Hematopoietic multipotent progenitor cell treated with erythropoietin and hydrocortisone succinate and interleukin-3 and kit ligand, for 8 days (in vitro differentiated cells): ENCODE measurements at places on chromosomes 1 and 21.

DNA sequence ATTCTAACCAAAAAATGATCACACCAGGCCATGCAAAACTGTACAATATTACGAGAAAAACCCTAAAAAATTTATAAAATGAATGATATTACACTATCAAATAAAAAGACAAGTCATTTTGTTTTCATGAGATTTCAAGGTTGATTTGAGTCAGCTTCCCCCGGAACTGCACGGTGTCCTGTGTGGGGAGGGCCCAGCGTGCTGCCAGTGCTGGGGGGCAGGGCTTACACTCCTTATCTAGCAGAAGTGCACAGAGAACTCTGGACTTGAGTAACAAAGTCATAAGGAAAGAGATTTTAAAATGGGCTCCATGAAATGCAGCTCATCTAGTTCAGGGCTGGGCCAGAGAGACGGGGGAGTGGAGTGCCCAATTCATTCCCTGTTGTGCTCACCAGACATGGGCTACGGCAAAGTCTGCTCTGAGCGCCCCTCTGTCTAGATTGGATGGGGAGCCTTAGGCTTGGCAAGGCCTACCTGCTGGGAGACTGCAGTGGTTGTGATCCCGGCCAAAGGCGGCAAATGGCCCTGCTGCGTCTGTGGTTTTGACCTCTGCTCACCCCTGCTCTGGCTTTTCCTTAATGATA, 50.1 kb downstream of the COQ8A start:
- DNase-seq = peak; percentile 81

GRCh38 chr1:86191958-86192357, 35.4 kb upstream of the COL24A1 start:
- no peak for DNase-seq

GRCh38 chr1:64001038-64001437, 202.4 kb upstream of the UBE2U start:
- DNase-seq = no peak

- DNase-seq = no peak
These were observed 16.1 kb upstream of the XPR1 start for GRCh38 chr1:180615493-180616290.

DNA sequence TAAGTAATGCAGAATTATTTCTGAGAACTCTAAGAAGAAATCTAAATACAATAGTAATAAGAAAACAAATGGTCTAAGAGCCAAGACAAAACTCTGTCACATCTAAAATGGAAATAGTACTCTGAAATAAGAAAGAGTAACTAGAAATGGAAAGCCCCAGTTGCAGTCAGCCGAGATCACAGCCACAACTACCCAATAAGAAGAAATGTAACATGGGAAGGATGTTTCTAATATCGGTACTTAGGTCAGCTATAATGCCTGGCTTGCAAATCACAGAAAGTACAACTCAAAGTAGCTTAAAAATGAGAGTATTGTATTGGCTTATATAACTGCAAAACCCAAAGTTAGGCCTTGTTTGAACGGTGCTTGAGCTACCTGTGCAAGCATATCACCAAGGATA, 58.6 kb upstream of the USP25 start:
- DNase-seq = no peak

DNA sequence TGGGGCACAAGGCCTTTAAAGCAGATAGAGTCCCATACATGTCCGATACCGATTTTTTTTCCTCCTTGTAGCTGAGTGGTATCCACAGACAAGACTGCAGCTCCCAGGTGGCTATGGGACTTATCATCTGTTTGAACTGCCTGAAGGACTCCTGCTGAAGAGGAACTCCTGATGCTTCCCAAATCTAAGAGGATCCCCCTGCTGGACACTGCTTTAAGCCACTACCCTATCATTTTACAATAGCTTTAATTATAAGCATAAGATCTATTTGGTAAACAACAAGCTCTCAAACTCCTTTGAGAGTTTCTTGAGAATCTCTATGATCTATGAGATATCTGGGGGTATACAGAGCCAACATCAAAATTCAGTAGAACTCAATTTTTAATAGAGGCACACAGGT, 11.7 kb downstream of the NDC1 start:
- DNase-seq = no peak

DNA sequence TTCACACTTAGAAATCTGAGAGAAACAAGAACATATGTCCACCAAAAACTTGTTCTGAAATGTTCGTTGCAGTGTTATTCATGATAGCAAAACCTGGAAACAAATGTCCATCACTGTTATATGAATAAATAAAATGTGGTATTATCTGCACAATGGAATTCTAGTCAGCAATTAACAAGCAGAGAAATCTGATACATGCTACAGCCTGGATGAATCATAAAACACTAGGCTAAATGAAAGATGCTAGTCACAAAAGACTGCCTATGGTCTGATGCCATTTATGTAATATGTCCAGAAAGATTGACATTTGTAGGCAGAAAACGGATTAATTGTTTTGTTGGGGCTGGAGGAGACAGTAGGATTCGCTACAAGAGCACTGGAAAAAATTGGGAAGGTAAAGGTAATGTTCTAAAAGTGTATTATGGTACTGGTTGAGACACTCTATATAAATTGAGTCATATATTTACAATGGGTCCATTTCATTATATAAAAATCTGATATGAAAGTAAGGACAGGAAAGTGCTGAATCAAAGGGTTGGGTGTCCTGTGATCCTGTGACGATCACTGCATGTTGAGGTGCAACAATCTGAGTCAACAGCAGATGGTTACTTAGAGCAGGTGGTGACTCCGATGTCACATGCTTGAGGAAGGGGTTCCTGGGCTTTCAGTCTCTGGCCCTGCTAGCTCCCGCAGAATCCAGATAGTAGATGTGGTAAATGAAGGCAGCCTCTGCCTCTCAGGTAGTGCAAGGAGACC, 102.1 kb upstream of the NBPF4 start:
- no peak for DNase-seq

DNA sequence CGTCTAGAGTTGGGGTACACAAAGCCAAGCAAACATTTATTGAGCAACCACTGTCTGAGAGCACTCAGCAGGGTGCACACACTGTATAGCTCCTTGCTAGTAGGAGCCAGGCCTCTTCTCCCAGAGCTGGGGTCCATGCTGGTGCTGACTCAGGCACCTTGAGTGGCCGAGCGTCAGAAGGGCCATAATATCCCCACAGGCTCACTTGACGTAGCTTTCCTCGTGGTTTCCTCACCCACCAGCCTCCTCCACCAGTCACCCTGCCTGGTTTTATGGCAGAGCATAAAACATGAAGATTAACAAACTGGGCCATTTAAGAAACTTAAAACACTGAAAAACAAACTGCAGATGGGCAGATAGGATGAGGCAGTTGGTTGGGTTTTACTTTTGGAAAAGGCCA, 361.5 kb downstream of the HHAT start:
- no peak for DNase-seq

DNA sequence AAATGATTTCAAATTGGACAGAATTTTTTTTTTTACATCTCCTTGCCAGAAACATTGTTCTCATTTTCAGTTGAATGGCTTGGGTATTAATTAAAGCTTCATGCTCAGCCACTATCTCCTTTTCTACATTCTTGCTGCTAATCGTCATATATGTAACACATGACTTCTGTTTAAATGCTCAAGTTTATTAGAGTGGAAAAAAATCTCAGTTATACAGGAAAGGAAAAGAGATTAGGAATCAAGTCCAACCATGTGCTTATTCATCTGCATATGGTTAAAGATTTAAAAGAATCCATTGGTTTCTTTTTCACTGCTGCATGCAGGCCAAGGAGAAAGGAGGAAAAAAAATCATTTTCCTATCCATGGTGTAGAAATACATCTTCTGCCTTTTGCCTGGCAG, 47.3 kb upstream of the CNN3 start:
- no peak for DNase-seq

- DNase-seq = no peak
These were observed 43.5 kb upstream of the BCL9 start for GRCh38 chr1:147497826-147498225.

GRCh38 chr1:156500543-156500792, at the start of gene MEF2D:
Gene MEF2D (minus strand): TSS chr1:156500775. CDS start chr1:156483292, 17,483 bp downstream.
- DNase-seq = no peak

DNA sequence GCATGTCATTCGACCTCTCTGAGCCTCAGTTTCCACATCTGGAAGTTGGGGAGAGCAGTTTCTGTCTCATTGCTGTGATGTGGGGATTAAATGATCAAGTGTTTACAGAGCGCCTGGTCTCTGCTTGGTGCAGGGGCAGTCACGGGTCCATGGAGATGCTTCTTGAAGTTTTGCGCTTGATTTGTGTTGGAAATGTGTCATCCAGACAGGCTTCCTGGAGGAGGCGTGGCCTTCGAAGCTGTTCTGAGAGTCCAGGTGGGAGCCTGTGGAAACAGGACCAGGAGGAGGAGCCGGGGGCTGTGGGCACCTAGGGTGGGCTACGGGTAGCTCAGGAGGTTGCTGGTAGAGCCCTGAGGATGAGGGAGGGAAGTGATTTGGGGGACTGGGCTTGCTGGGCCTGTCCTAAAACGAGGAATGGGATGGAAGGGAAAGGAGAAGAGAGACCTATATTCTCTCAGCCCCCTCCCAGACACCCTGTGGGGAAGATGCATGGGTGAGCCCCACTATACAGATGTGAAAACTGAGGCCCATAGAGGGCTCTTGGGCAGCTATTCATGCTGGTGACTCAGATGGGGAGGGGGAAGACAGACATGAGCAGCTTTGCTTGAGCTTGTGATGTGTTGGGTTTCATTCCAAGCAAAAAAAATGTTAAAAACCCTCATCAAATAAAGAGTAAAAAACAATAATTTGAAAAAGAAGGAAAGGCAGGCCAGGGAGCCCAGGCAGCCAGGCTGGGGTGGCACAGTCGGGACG, 107.2 kb upstream of the WNT4 start:
- no peak for DNase-seq

DNA sequence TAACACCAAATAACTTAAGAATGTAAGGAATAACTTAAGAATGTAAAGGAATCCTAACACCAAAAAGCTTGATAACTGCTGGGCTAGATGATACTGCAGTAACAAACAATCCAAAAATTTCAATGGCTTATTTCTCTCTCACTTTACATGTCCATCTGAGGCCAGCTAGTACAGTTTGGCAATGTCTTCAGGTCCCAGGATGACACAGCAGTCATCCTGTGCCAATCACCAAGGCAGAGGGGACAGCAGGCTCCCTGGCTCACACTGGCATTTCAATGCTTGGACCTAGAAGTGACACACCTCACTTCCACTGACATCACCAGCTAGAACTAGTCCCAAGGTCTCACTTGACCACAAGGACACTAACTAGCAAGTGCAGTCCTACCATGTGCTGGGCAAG, 15.3 kb downstream of the DNAJC11 start:
- no peak for DNase-seq

GRCh38 chr21:43702785-43703034, 16.2 kb upstream of the PDXK start:
- no peak for DNase-seq

- DNase-seq = no peak
These were observed 599 bp upstream of the ITPKB start for GRCh38 chr1:226739696-226740065.

- DNase-seq = peak; percentile 67
These were observed 60.0 kb upstream of the EPS8L3 start for GRCh38 chr1:109823543-109824348.

GRCh38 chr1:239814306-239814881, 277.3 kb upstream of the FMN2 start:
- no peak for DNase-seq

- DNase-seq = peak; percentile 31
These were observed 411 bp downstream of the FAM229A start for GRCh38 chr1:32361674-32362473.

DNA sequence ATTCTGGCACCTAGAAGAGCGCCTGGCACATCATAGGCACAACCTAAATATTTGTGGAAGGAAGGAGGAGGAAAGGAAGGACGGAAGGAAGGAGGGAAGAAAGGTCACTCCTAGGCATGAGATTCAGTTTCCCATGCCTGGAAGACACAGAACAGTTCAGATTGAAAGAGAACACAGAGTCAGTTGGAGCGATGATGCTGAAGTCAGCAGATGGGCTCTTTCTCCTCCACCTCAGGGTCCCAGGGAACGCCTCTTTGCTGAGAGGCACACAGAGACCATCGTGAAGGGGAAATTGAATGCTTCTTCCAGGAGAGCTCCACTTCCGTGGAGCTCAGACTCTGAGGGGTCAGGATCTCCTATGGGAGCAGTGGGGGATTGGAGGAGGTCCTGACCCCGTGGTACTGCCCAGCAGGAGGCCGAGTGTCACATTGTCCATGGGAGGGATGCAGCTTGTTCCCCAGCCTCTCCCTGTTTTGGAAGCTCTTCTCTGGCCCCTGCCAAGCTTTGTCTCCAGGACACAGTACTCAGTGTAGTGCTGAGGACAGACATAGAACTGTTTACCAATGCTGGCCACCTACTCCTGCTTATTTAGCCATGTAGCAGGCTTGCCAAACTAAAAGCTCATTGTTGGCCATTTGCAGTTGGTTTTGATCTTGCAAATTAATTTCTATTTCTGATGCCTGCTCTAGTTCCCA, 2.4 kb downstream of the MYBPHL start:
- DNase-seq = no peak
